ENCODE measurements at places on chromosomes 4 and X.

- DNase-seq = no peak
Observed at GRCh38 chr4:163922302-163922701, 427.8 kb downstream of the TMA16 start.

GRCh38 chr4:97868097-97868496 lies 275.2 kb downstream of the STPG2 start:
- DNase-seq = no peak

GRCh38 chr4:178602833-178603232 lies 1160.6 kb upstream of the AGA start:
- no peak for DNase-seq

GRCh38 chr4:73011629-73011985 lies 57.9 kb downstream of the COX18 start:
- no peak for DNase-seq

- DNase-seq = no peak
Observed at GRCh38 chr4:173318240-173318639, 15.9 kb downstream of the HMGB2 start.

DNA sequence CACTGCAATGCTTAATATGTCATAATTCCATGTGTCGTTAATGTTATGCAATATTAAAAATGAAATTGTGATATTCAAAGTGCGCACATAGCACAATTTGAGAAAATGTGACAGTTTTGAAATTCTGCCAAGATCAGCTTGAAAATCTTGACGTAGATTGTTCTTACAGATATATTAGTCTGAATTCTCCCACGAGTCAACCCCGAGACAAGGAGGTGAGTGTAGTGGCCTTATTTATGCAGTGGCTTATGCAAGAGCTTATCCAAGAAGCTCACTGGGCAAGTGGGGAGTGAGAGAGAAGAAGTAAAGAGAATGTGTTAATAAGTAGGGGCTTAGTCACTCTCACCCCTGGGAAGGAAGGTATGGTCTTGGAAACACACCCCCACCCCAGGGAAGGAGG lies 286.1 kb upstream of the STS start:
- no peak for DNase-seq

DNA sequence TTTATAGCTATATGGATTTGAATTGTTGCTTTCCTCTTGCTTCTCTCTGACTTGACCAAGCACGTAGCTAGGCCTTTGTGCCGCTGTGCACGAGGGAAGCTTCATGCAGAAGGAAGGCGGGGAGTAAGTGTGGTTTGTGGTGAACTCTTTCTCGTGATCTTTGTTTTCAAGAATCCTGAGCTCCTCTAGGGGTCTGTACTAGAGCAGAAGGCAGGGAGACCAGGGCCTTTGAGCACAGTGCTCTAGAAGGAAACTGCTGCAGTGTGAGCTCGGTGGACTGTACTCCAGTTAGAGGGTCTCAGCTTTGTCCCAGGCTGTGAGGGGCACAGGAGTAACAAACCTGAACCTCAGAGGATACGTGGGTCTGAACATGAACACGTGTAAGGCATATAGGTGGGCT lies 49.0 kb downstream of the AGA start:
- DNase-seq = no peak
